ENCODE measurements at places on chromosomes 13 and 19. TPM values are rescaled to one million over a fixed set of nuclear protein-coding genes. Genes with fewer than 3 reads are reported as not detected.

WTIP gene
- total RNA-seq = 65.2 TPM

CEACAM3 gene
- total RNA-seq = not detected

PGLYRP1 gene
- not detected for total RNA-seq

BRCA2 gene
- total RNA-seq = 1.0 TPM

MBD3L3 gene
- not detected for total RNA-seq

POGLUT2 gene
- total RNA-seq = 8.6 TPM

WDR87 gene
- not detected for total RNA-seq

STOML3 gene
- not detected for total RNA-seq

POSTN gene
- total RNA-seq = 221 TPM

CEACAM20 gene
- not detected for total RNA-seq

AP3D1 gene
- total RNA-seq = 69.8 TPM

ITGBL1 gene
- 183 TPM for total RNA-seq

USHBP1 gene
- total RNA-seq = not detected

FLT3LG gene
- 4.9 TPM for total RNA-seq

PCDH9 gene
- total RNA-seq = 1.0 TPM

FCHO1 gene
- 0.16 TPM for total RNA-seq

CSNK1A1L gene
- not detected for total RNA-seq

SHISA7 gene
- total RNA-seq = not detected

GMIP gene
- total RNA-seq = 4.9 TPM

PCSK4 gene
- 0.95 TPM for total RNA-seq

C19orf38 gene
- 1.2 TPM for total RNA-seq

DACH1 gene
- total RNA-seq = under 0.01 TPM

MZF1 gene
- total RNA-seq = 19.1 TPM

ATP8B3 gene
- total RNA-seq = 0.95 TPM

ZNF844 gene
- total RNA-seq = 6.8 TPM

ZNF524 gene
- total RNA-seq = 12.1 TPM

SLC6A16 gene
- total RNA-seq = 0.09 TPM

ZNF69 gene
- total RNA-seq = 4.1 TPM

PDX1 gene
- not detected for total RNA-seq

CYP2A7 gene
- total RNA-seq = not detected

C19orf73 gene
- total RNA-seq = 0.77 TPM

EID2B gene
- total RNA-seq = 3.8 TPM

GNG14 gene
- total RNA-seq = not detected

ZNF221 gene
- total RNA-seq = 10.8 TPM

LYPD5 gene
- total RNA-seq = 1.9 TPM

ZNF823 gene
- total RNA-seq = 2.8 TPM

PEG3 gene
- 0.16 TPM for total RNA-seq

CCDC194 gene
- total RNA-seq = not detected

LGALS4 gene
- total RNA-seq = 0.09 TPM

PCDH20 gene
- not detected for total RNA-seq

FFAR3 gene
- total RNA-seq = not detected

RGS9BP gene
- 0.32 TPM for total RNA-seq

C13orf46 gene
- 0.47 TPM for total RNA-seq

All from bronchial smooth muscle cell (primary cell).